Activated CD4-positive, CD25-positive, alpha-beta regulatory T cell treated with anti-CD3 and anti-CD28 coated beads, Interleukin-2, amount 50 U/mL, for 16 hours (primary cell): ENCODE measurements at places on chromosomes 5 and 9.

DNA sequence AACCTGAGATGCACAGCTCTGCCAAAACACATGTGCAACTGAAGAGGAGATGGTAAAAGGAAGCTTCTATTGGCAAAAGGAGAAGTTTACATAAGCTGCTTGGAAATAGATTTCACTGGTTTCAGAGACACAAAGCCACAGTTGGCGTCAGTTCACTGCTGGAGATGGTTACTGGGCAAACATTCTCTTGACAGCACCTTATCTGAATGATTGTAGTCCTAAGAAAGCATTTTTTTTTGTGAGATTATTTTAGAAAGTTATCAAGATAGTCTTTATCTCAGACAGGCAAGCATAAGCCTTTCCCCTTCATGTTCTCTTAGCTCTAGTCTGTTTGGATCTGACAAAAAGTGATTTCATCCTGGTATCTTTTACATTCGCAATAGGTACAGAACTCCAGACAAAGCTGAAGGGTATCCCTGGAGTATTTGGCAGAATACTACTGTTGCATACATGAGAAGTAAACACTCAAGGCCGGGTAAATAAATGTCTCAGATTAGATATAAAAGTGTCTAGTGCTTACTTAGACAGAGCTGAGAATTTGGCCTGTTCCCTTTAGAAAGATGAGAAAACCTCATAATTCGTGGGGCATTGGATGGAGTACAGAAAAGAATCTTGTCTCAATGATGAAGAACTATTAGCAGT, 1668.0 kb upstream of the NUDT12 start:
- no peak for DNase-seq

DNA sequence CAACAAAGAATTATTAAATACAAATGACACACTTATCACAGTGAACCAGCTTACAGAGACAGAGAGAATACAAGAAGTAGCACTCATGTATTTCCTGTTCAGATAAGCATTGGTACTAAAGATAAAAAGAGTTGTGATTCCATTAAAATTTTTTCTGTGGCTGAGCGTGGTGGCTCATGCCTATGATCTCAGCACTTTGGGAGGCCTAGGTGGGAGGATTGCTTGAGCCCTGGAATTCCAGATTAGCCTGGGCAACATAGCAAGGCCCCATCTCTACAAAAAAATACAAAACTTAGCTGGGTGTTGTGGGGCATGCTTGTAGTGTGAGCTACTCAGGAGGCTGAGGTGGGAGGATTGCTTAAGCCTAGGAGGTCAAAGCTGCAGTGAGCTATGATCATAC, 32.9 kb downstream of the FCHO2 start:
- no peak for DNase-seq

DNA sequence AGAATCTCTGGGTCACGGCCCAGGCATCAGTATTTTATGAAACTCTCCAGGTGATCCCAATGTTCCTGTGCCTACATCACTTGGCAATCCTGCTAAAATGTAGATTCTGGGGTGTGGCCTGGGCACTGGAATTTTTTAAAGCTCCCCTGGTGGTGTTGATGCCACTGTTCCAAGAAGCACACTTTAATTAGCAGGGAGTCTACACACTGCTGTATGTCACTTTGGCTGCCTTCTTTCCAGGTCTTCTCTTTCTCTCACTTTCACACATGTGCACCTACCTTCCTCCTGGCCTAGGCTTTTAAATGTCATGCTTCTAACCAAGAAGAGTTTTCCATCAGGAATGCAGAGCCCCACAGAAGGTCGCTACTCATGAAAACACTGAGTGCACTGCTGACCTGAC, 136.0 kb upstream of the ALDH1B1 start:
- no peak for DNase-seq

GRCh38 chr5:72494623-72495124, 12.5 kb downstream of the ZNF366 start:
- no peak for DNase-seq

DNA sequence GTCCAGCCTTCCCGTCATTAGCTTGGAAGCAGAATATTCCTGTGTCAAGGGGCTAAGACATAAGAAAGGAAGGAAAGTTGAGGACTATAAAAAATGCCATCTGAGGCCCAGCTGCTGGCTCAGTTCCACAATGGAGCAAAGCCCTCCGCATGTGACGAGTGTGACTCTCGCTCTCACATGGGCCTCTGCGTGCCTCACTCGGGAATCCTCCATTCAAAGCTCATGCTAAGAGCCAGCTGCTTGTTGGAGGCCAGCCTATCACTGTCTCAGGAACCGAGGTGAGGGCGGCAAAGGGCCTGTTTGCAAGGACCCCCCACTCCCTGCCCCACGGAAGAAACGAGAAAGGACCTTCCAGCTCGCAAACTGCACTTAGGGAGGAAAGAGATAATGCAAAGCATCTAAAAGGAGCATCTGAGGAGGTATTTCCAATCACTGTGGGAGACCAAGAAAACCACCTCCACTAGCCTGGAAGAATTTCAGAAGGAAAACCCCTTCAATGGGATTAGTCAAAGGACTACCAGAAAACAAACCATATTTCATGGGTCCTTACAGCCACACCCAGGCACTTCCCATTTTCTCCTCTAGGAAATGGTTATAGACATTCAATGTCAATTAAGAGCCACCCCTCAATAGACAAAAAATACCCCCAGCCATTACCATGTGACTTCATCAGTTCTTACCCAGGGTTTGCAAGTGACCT, 95.3 kb downstream of the PRRT1B start:
- no peak for DNase-seq

- DNase-seq: no peak
Measured at GRCh38 chr9:136947028-136947891, 2.2 kb downstream of the C8G start.
